ENCODE measurements at places on chromosomes 12 and 14. TPM values are rescaled to one million over a fixed set of nuclear protein-coding genes. Genes with fewer than 3 reads are reported as not detected.

GRCh38 chr14:70847406-70848090, 38.2 kb upstream of the MAP3K9 start:
- no peak for DNase-seq

The DAO gene
- not detected for total RNA-seq

- DNase-seq: peak; percentile 80
Observed at GRCh38 chr12:119153477-119154434, 25.0 kb upstream of the HSPB8 start.

The RGS6 gene
- 0.02 TPM for total RNA-seq

DNA sequence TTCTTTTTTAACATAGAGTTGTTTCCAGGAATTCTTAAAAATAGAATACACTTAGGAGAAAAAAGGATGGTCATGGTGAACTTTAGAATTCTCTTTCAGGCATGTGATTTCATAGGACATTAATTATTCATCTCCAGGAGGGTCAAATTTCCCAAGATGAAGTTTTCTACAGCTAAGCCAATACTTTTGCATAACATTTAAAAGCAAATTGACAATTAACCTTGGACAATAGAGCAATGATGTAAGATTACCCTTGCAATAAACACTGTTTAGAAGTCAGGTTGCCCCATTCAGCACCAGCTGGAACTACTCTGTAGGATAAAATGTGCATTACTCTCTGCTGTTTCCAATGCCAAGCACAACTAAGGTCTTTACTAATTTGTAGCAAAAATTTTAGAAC, 49.5 kb downstream of the SIX1 start:
- no peak for DNase-seq

DNA sequence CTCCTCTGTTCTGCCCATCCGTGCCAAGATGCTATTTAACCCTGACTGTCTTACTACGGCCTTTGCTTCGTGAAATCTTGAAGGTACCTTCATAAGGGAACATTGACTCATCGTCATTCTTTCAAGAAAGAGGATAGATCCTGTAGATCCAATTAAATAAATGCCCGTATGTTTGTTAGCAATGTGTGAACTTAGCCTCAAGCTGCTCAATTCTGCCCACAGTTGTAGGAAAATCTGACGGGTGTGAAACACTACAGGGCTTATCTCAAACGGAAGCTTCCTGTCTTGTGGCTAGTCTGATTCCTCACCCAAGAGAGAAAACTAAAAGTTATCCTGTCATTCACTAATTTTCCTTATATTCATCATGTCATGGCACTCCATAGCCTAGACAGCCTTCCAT, 168.0 kb upstream of the TBX3 start:
- no peak for DNase-seq

- DNase-seq: no peak
Observed at GRCh38 chr12:50927356-50927755, 25.0 kb upstream of the HIGD1C start.

- no peak for DNase-seq
Observed at GRCh38 chr14:77947372-77947771, 147.5 kb downstream of the ADCK1 start.

- peak; percentile 91 for DNase-seq
Observed at GRCh38 chr12:53696285-53696654, 20.4 kb upstream of the ATP5MC2 start.

GRCh38 chr14:78788467-78789360, 618.5 kb downstream of the NRXN3 start:
- no peak for DNase-seq

GRCh38 chr14:58298477-58299400, at the start of gene ARID4A:
ARID4A (plus strand) TSS chr14:58298555; CDS start chr14:58299855, 1,300 bp downstream.
- no peak for DNase-seq

DNA sequence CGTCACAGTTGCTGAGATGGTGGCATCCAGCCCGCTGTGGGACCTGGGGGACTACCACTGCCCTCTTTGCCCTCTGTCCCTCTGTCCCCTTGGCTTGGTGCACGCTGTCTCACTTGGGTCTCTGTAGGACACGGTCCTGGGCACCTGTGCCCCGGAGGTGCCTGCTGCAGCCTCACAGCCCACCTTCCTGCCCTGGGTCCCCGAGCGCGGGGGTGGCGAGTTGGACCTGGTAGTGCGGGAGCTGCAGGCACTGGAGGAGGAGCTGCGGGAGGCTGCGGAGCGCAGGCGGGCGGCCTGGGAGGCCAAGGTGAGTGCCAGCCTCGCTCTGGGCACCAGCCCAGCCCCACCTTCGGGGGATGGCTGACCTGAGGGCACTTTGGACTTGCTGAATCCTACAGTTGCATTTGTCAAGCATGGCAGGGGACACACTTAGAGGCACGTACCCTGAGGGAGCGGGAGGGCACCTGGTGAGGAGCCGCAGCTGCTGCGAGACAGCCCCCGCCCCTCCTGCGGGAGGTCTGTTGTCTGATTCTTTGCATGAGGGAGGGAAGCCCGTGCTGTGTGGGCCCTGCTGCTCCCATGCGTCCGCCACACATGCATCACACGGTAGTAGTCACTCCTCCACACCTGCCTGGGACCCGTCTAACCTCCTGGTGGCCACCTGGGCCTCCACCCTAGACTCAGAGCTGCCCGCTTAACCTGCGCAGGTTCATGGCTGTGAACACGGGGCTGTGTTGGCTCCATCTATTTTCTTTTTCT, 6.8 kb downstream of the TEDC1 start:
- DNase-seq: no peak

The MANSC4 gene
- total RNA-seq: not detected

DNA sequence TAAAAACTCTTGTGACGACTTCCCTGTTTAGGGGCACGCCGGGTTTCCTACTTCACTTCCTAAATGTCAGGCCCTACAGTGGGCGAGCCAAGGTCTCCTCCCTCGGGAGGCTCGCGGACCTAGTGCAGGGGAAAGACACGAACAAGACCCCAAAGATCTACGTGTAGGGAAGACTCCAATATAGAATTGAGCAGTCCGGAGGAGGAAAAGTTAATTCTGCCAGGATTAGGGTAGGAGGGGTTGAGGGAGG, 564 bp downstream of the ATXN3 start:
- DNase-seq: no peak

The TESPA1 gene
- not detected for total RNA-seq

DNA sequence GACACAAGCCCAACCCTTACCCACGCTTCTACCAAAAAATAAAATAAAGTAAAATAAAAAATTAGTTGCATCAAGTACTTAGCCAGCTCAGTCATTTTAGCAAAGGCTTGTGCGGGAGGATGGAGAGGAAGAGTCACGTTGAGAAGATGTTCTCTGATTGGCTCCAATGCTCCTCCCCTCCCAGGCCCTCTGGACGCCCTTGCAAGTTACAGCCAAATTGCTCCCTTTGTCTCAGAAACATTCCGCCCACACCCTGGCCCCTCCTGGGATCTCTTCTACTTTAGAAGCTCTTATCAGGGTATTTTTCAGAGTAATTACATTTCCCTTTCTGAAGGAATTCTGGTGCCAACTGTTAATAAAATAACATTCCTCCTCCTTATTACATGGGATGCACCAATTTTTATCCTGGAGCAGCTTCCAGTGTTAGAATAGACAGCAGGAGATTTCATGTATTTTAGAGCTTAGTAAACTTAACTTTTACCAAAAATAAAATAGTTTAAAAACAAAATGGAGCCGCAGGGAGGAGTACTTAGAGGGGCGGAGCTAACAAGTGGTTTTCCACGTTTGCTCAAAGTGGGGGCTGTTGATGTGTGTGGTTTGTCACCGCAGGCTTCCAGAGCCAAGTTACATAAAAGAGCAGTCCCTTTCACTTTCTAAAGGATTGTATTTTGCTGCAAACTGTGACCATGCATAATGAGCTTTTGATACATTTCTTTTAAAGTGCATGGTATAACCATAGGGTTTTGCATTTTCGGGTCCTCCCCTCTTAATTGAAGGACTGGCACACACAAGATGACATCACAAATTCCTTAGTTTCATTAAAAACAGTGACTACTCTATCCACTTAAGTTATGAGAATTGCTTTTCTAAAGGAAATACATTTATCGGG, 71.7 kb upstream of the RAP1B start:
- DNase-seq: no peak

GRCh38 chr12:123854918-123855317, 92.8 kb downstream of the DNAH10 start:
- DNase-seq: no peak

The ADAM21 gene
- total RNA-seq: not detected

DNA sequence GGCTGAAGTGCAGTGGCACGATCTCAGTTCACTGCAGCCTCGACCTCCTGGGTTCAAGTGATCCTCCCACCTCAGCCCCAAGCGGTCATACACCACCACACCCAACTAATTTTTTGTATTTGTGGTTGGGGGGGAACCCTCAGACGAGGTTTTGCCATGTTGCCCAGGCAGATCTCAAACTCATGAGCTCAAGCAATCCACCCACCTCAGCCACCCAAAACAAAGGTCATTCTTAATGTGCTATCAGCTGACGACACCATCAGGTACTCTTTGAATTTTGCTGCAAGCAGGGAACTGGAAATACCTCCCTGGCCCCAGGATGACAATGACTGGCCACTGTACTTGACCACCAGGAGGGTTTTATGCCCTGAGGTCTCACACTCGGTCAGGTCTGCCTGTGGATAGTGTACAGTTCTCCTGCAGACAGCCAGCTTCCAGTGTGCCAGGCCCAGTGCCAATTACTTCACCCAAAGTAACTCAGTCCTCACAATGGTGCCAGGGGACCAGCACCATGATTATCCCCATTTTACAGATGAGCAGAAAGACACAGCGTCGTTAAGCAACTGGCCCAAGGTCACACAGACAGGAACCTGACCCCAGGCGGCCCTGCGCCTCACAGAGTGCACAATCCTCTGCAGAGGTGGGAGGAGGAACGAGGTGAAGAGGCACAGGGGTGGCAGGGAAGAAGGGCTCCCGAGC, 42.9 kb downstream of the ITPK1 start:
- DNase-seq: no peak

The TEX52 gene
- not detected for total RNA-seq

All from NCI-H460 (cell line).